Stimulated activated CD8-positive, alpha-beta memory T cell treated with anti-CD3 and anti-CD28 coated beads, Interleukin-2, amount 100 ng/mL, for 48 hours (primary cell): ENCODE measurements at places on chromosomes 6 and 20.

GRCh38 chr20:19976595-19977372 is 40.4 kb upstream of the NAA20 start:
- no peak for DNase-seq

- no peak for DNase-seq
These were observed 130.9 kb downstream of the TRMT11 start for GRCh38 chr6:126117251-126117650.

GRCh38 chr6:144844596-144844995 is 559.5 kb downstream of the UTRN start:
- no peak for DNase-seq

DNA sequence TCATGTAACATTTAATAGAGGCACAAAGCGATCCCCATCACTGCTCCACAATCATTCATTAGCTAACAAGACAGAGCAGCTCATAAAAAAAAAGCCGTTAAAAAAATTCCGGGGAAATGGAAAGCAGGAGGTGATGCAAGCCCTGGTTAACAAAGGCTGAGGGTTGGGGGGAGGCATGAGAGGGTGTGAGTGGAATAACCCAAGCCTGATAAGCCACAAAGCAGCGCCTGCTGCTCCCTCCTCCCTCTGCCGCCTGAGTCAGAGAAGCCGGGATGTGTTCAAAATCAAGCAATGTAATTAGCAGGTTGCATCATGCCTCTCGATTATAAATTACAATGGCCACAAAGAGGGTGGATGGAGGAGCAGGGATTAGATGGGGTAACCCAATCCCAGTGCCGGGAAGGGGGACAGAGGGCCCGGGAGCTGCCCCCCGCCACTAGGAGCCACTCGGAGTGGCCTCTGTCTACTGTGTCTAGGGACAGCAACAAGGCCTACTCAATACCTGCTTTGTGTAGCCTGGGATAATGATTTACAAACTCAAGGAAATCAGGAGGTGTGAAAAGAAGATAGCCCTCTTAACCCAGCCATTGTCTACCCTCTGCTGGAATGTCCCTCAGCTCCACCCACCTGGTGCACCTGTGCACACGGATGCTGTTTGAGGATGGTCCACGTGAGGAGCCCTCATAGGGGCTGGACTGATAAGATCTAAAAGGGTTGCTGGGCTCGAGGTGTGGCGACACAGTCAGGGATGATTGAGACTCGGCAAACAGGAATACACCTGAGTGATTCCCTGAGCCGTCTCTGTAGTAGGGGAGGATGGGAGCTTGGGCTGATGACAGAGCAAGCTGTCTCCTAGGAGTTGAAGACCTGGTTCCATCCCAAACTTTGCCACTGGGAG is 156.9 kb downstream of the VEGFA start:
- no peak for DNase-seq

DNA sequence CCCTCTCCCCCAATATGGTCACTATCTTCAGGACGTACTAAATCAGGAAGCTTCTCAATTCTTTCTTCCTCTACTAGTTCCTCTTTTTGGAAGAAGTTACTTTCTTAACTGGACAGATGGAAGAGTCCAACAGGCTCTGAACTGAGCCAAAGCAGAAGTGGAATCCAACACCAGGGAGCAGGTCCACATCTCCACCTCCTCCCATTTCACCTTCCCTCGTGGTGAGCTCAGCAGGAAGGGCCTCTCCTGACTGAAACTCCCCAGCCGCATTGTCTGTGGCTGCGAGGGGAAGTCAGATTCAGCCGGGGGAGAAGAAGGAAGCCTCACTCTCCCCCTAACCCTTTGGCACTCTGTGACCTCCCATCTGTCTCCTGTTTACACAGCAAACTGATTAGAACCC is 63.8 kb upstream of the UST start:
- no peak for DNase-seq

GRCh38 chr20:58219342-58219700 is 9.1 kb downstream of the ANKRD60 start:
- DNase-seq, result no peak

- DNase-seq, result no peak
These were observed 2.6 kb upstream of the ZBP1 start for GRCh38 chr20:57622579-57623381.

DNA sequence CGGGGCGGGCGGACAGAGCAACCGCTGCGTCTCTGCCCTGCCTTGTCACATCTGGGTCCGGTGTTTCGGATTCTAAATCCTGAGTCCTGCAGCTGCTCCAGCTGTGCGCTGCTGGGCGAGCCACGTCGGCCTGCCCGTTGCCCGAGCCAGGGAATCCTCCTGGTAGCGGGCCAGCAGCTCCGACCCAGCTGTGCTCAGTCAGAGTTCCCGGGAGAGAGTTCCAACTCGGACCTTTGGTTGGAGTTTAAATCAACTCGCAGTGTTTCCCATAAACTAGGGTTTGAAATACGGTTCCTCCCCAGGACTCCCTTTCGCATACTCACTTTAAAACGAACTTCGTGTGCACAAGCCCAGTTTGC is 315 bp upstream of the PDE10A start:
- no peak for DNase-seq

GRCh38 chr20:11445161-11445560 is 472.5 kb upstream of the BTBD3 start:
- no peak for DNase-seq

GRCh38 chr20:57717797-57718196 is 8.0 kb upstream of the PMEPA1 start:
- DNase-seq, result no peak

- DNase-seq, result no peak
These were observed 124.1 kb upstream of the RIN2 start for GRCh38 chr20:19633985-19634384.

DNA sequence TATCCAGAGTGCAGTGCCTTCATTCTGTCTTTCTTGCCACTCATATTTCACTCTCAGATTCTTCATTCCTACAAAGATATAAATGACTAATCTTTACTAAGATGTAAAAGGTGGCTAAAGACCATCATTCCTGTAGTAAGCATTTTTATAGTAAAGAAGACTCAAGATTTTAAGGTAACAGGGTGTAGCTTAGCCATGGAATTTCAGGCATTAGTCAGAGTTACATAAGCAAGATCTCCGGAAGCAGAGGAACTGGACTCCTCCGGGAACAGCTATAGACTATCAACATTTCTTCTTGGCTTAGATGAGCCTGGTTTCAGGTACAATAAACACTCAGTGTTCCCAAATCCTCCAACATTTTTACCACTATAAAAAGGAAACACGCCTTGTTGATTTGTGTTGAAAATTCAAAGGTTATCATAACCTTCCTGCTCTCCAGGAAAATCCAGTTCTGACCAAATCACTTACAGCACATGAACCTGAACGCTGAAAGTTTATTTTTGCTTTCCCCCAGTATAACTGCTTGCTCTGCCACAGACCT is 23.7 kb downstream of the SERPINB1 start:
- DNase-seq, result no peak

DNA sequence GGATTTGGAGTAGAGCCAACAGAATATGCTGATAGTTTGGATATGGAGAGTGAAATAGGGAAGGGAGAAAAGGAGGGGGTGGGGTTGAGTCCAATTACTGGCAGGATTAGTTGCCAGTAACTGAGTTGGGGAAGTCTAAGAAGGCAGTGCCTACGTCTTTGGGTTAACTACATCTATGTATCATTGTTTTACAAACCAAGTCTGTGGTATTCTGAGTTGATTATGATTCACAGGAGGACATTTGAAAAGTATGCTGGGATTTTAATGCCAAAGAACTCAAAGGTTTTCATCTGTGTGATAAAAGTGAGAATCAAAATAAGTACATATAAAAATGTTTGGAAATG is 14.7 kb downstream of the DSE start:
- no peak for DNase-seq

GRCh38 chr20:41330941-41331340 is 9.7 kb upstream of the LPIN3 start:
- DNase-seq, result no peak

GRCh38 chr20:43766385-43766784 is 39.6 kb upstream of the GTSF1L start:
- DNase-seq, result no peak

DNA sequence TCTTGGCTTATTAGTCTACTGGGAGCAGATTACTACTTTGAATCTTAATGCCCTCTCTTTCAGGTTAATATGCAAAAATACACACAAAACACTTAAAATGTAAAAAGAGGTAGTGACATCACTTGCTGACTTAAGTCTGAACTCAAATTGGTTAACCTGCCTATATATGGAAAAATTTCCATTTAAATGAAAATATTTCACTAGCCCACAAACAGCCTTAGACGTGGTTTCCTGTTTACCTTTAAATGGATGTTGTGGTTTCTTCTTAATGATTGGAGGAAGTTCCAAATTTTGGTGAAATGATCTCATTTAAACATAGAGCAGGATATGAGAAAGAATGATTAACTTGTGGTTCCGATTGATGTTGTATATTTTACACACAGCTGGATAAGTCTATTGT is 553.7 kb downstream of the CD109 start:
- DNase-seq, result no peak

- DNase-seq, result no peak
These were observed 181.7 kb upstream of the ARID1B start for GRCh38 chr6:156595476-156595875.

- no peak for DNase-seq
These were observed 161.8 kb downstream of the DLL1 start for GRCh38 chr6:170128811-170129681.
